RWPE2 (cell line): ENCODE measurements at places on chromosomes 2 and 18.

DNA sequence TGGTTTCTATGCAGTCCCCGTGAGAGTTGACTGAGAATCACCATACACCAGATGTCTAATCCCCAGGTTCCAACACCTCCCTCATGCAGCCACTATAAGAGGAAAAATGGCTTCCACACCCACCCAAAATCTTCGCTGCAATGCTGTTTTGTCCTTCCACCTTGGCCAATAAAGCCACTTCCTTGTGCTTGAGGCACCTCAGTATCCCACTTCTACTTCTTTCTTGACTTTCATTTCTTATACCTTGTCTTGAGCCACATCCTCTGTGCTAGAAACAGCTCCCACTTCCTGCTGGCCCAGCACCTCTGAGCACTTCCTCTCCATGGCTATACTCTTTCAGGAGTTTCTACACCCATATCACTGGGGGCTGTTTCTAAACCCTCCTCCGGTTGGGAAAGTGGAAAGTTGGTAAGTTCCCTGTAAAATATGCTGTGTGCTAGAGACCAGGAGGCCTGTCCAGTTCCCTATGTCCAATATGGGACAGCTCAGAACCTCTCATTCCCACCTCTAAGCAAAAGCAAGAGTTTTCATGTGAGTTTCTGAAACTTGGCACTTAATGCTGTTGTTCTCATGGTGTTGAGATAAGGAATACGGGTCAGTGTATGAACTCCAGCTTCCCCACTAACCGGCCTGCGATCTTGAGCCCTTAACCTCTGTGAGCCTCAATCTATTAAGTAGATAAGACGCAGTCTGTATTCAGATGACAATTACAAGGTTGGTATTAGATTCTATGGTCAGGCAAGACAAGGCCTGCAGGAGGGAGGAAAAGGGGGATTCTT, 209.1 kb upstream of the ID2 start:
- DNase-seq = no peak

DNA sequence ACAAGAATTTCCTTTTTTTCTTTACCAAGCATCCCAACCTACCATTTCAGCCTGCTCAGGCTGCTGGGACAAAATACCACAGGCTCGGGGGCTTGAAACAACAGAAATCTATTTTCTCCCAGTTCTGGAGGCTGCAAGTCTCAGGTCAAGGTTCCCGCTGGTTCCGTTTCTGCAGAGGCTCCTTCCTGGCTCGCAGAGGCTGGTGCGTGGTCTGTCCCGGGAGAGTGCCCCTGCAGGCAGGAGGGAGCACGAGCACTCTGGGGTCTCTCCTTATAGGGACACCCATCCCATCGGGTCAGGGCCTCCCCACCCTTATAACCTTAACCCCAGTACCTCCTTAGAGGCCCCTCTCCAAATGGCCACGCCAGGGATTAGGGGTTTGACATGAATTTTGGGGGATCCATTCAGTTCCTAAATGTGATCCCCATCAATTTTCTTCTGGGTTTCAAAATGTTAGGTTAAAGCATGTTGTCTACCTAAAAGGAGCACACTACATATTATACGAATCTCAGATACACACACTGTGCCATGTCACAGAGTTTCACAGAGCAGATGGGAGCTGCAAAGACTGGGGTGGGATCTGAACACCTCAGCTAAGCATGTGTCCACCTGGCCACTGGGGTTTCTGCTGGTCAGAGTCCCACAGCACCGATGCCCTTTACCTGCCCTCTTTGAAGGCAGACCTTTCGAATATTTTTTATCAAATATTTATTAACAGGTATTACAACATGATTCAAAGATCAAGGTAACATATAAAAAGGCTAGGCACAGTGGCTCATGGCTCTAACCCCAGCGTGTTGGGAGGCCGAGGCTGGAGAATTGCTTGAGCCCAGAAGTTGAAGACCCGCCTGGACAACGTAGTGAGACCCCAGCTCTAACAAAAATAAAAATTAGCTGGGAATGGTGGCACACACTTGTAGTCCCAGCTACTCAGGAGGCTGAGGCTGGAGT, 17.6 kb upstream of the ADI1 start:
- no peak for DNase-seq

- no peak for DNase-seq
Observed at GRCh38 chr18:3919396-3920061, 469.6 kb downstream of the TGIF1 start.

DNA sequence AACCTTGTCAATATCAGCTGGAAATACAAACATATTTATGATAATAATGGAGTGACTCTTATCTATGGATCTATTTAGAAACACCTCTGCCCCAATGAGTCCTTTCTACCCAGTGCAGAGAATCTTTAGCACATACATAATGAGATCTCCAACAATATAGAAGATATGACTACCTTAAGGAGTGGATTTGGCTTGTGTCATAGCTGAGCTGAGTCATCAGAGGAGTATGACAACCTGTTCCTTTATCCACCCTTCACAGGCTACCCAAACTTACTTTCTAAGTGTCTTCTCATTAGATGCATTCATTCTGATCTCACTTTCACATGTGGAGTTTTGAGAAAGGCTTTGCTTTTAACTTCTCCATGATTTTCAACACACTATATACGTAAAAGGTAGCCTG, 1218.9 kb downstream of the DSC3 start:
- no peak for DNase-seq

DNA sequence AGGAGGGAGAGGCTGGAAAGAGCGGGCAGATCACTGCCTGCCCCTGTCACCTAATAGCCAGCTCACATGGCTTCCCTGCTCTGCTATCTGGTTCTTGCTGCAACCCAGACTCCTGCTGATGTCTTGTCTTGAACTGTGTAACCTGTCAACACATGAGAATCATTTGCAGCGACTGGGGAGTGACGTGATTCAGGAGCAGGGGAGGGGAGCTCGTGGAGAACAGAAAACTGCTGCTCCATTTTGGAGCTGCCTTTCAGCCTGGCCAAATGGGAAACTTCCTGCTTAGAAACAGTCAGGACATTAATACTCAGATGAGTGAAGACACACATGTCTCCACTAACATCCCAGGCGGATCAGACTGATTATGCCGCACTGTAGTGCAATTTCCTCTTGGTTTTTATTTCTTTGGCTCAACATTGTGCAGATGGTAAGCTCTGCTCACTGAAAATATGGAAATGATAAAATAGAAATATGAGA, 38.1 kb downstream of the RPL37A start:
- no peak for DNase-seq

DNA sequence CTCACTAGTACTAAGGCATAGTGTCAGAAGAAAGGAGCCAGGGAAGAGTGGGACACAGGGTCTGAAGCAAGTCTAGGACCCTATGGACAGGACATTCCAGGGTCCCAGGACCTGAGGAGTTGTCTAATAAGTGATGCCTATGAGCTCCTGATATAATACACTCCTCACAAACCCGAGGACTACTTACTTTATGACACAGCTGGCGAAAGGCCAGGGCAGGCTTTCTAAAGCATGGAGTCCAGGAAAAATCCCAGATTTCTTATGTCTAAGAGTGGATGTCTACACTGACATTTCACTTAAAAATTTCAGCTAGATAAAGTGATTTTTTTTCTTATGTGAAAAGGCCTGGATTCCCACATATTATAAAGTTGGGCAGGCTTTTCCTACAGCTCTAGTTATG, 502.2 kb upstream of the SETBP1 start:
- DNase-seq = no peak
